CD8-positive, alpha-beta memory T cell (primary cell): ENCODE measurements at places on chromosomes 12 and 14.
A peak's percentile ranks its signal among the peaks of the same experiment; 100 is the strongest.

DNA sequence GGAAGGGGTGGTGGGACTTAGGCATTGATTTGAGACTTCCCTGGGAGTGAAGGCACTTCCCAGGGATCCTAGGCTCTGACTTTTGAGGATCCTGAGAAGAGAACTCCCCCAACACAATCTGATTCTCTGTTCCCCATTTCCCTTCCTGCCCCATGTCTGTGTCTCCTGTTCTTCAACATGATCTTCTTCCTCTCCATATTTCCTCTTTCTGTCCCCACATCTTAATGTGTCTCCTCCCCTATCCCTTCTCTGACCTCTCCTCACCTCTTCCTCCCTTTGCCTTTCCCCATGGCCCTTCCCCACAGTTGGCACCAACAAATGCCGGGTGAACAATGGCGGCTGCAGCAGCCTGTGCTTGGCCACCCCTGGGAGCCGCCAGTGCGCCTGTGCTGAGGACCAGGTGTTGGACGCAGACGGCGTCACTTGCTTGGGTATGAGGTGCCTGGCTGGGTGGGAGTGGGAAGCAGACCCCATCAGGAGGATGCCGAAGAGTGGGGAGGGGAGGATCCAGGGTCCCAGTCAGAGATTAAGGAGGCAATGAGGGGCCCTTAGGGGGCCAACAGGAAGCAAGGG lies 15.2 kb upstream of the LRP1-AS start:
- DNase-seq: no peak

GRCh38 chr14:91350813-91351511 lies 66.7 kb downstream of the CCDC88C start:
- DNase-seq: peak; percentile 79

DNA sequence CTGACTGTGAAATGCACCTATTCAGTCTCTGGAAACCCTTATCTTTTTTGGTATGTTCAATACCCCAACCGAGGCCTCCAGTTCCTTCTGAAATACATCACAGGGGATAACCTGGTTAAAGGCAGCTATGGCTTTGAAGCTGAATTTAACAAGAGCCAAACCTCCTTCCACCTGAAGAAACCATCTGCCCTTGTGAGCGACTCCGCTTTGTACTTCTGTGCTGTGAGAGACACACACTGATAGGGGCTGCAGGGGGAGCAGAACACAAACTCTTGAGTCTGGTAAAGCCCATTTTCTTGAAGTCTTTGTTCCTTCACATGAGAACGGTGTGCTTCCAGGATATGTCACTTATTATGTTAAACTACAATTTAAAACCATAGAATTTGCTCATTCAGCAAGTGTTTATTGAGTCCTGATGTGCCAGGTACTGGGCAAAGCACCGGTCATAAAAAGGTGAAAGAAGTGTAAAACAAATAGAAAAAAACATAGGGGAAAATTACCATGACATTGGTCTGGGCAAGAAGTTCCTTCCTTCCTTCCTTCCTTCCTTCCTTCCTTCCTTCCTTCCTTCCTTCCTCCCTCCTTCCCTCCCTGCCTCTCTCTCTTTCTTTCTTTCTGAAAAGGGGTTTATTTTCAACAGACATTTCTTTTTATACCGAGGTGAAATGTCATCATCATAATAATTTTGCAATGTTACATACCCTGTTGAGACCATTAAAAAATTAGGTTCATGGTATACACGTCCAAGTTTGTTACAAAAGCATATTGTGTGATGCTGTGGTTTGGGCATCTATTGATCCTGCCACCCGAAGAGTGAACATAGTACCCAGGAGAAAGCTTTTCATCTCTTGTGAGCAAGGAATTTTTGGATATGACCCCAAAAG lies 50.7 kb upstream of the OR4E1 start:
- DNase-seq: no peak

DNA sequence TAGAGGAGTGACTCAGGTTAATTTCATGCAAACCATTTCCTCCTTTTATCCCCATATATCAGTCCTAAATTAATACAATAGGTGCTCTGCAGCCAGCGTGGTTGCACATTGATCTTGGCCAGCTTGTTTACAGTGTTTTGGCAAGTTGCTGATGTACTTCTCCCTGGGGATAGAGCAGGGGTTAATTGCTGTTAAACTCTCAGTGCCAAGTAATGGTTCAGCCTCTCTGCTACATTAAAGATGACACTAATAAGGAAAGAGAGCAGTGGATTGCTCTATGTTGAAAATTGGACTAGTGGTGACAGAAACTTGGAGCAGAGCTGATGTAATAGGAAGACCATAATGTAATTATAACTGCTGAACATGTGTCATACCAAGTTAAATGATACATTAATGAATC lies 717.5 kb downstream of the RERGL start:
- no peak for DNase-seq

- DNase-seq: no peak
Observed at GRCh38 chr14:54766276-54767138, 136.1 kb downstream of the GCH1 start.
